Epithelial cell of esophagus (primary cell): ENCODE measurements at places on chromosomes 16 and 17.

- DNase-seq, result no peak
Observed at GRCh38 chr16:4893103-4893862, 43.7 kb downstream of the PPL start.

DNA sequence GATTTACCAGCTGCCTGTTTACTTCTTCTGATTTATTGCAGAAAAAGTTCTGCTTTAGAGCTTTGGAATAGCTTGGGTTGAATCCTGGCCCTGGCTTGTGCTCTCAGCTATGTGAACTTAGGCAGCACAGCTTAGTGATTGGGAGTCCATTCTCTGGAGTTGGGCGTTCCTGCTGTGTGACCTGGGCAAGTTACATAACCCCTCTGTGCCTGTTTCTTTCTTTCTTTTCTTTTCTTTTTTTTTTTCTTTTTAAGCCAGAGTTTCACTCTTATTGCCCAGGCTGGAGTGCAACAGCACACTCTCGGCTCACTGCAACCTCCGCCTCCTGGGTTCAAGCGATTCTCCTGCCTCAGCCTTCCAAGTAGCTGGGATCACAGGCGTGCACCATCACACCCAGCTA is 51.5 kb upstream of the AQP8 start:
- no peak for DNase-seq

DNA sequence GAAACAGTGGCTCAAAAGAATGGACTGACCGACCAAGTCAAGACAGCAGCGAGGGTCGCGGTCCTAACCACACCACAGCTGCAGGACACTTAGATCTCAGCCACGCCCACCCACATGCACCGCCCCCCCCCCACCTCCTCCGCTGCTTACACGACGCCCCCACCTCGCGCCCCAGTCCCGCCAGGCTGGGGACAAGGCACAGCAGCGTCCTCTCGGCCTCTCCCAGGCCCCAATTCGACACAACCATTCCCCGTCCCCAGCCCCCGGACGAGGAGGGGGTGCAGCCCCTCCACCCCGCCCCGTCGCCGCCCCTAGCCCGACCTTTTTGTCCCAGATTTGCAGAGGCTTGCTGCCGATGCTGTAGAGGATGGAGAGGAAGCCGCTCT is 477 bp downstream of the CFAP20 start:
- DNase-seq, result no peak

- DNase-seq, result no peak
Observed at GRCh38 chr17:5362162-5362811, 57.2 kb downstream of the NUP88 start.

DNA sequence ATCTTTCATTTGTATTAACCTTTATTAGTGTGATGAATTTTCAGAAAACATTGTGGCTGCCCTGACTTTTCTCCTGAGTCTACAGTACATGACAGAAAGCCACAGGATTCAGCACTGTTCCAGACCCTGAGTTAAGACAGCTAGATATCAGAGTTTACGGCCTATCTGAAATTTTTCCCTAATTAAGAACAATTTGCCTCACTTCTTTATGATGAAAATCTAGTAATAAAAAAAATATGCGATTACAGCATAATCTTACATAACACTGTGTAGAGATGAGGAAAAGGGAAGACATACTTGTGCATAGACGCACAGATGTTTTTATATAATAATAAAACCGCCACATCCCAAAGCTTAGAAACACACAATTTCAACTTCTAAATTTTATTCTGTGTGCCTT is 7.3 kb downstream of the SPOP start:
- no peak for DNase-seq

DNA sequence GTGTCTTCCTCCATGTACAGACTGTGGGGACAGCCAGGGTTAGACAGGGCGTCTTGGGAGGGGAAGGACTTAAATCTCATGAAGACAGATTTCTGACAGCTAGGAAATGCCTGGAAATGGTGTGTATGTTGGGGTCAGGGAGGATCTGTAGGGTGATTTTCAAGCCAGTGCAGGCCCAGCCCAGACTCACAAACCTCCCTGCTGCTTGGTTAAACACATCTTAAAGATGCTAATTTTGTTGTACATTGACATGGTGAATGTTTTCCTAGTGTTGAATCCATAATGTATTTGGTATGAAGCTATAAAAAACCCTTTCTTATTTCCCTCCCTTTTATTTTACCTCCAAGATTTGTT is 238.3 kb downstream of the CCDC182 start:
- DNase-seq, result no peak

GRCh38 chr17:21287703-21288449 is 3.4 kb downstream of the MAP2K3 start:
- peak; percentile 96 for DNase-seq

- peak; percentile 71 for DNase-seq
Observed at GRCh38 chr17:74671031-74671771, 41.5 kb downstream of the CD300LF start.

DNA sequence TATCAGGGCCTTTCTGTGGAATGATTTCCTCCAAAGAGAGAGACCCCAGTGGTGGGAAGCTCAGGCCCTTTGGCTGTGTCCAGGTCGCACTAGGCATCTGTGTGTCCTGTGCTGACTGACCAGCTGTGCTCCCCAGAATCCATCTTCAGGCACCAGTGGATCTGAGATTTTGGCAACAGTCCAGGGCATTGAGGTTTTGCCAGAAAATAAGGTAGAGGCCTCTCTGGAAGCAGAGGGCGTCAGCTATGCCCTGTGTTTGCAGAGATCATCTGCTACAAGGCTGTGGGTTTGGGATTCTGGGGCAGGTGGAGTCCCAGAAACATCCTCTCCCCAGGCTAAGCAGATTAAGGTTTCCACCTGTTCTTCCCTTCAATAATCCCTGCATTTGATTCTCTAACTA is 57.5 kb upstream of the TOB1 start:
- DNase-seq, result no peak

GRCh38 chr17:35895636-35896587 is 15.8 kb upstream of the CCL5 start:
- DNase-seq, result no peak

- DNase-seq, result no peak
Observed at GRCh38 chr17:31609331-31609730, 217.9 kb downstream of the RAB11FIP4 start.

GRCh38 chr16:72991211-72991610 is 56.7 kb downstream of the ZFHX3 start:
- DNase-seq, result no peak

DNA sequence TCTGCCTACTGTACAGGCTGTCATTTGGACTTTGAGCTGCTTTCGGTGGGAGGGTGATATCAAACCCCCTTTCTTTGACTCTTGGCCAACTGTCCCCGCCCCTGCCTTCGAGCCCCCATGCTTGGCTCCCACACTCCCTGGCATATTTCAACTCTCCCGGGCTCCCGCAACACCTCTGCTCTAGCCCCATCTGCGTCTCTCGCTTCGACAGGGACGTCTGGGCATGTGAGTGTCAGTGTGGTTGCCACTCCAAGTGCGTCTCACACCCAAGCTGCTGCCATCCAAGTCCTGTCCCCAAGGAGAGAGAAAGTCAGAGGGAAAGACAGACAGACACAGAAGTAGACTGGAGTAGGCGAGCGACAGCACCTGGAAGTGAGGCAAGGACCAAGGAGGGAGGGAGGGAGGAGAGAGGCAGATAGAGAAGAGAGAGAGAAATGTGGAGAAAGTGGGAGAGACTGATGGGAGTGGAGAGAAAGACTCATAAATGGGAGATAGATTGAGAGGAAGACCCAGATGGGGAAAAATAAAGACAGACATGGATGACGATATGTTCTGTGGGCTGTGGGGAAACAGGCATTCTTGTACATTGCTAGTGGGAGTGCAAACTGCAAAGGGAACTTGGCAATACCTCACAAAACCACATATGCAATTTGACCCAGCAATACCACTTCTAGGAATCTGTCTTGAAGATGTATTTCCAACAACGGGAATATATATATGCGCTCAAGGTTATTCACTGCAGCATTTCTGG is 11.8 kb downstream of the STARD3 start:
- DNase-seq, result no peak
